ENCODE measurements at places on chromosomes 7 and 10.

- DNase-seq: no peak
Observed at GRCh38 chr10:55500931-55501559, 700.0 kb upstream of the PCDH15 start.

GRCh38 chr10:75061709-75062505 lies 49.5 kb upstream of the SAMD8 start:
- no peak for DNase-seq

DNA sequence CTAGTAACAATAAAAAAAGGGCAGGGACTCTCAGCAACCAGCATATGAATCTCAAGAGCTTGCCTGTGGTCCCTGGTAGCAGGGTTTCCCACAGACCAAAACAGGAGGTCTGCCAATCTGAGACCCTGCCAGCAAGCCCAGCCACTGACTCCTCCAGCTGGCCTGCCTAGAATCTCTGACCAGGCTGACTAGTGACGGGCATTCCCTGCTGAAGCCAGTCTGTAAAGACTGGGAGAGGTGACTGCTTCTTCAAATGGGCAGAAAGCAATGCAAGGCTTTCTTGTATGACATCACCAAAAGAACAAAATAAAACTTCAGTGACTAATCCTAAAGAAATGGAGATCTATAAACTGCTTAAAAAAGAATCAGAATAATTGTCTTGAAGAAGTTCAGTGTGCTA lies 249.4 kb downstream of the TCF7L2 start:
- DNase-seq: no peak

DNA sequence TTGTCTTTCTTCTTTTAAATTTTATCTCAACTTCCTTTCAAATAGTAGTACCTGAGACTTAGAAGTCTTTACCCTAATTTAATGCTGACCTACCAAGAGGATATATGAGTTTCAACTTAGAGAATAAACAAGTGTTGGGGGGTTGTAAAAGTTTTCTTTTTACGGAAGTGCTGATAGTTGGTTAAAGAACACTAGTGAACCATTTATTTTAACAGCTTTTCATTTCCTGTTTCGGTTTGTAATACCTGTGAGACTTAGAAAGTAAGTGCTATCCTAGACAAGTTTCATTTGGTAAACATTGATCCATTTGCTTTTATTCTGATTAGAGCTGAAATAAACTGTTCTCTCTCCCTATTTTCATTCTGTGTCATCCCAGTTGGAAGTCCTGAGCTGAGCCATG lies 683.1 kb upstream of the SORCS1 start:
- no peak for DNase-seq

GRCh38 chr10:71727105-71727737 lies 7.6 kb upstream of the C10orf105 start:
- DNase-seq: no peak

DNA sequence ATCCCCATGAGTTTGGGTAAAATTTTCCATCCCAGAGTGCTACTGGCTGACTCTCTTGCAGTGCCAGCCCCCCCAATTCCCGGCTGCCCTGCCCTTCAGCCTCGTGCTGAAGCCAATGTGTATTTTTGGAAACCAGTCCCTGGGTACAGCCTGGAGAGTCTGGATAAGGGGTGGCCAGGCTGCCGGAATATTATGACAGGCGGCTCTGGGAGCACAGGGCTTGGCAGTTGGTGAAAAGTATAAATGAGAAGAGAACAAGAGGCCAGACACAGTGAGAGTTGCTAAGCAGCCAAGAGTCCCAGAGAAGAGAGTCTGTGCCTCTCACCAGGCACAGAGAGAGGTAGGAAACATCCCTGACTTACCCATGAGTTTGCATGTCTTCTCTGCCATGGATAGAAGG lies 53.6 kb downstream of the TMEM130 start:
- DNase-seq: no peak

GRCh38 chr7:123784263-123784662 lies 35.5 kb upstream of the WASL start:
- no peak for DNase-seq

GRCh38 chr7:128209229-128210035 lies 31.6 kb upstream of the LEP start:
- DNase-seq: peak; percentile 36

- DNase-seq: no peak
Observed at GRCh38 chr10:30756896-30757295, 127.3 kb upstream of the LYZL2 start.

DNA sequence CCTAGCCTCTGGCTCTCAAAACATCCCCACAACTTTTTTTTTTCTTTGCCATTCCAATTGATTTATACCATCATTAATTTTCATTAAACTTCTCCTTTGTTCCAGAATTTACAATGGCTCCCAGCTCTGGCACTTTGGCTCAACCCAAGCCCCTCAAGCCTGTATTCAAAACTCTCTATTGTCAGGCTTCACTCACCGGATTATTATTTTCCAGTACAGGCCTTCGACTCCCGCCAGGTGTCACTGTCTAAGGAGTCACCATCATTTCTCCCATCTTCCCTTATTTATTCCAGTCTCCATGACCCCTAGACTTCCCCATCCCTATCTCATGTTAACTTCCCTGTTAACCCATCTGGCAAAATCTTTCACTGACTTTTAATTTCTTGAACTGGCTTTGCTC lies 67.8 kb downstream of the HIPK2 start:
- DNase-seq: no peak

DNA sequence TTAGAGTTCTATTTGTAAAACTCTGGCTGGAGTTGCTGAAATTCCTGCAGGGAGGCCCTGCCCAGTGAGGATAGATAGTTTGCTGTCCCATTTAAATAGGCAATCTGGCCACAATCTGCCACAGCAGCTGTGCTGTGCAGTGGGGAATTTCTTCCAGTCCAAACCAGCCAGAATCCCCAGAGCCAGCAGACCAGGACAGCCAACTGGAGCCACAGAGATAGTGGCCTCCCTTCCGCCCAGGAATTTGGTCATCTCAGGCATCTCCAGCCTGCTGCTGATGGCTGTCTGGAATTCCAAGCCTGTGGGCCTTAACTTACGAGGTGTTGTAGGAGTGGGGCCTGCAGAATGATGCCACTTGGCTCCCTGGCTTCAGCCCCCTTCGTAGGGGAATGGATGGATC lies 643.4 kb downstream of the DNAJB9 start:
- DNase-seq: no peak

DNA sequence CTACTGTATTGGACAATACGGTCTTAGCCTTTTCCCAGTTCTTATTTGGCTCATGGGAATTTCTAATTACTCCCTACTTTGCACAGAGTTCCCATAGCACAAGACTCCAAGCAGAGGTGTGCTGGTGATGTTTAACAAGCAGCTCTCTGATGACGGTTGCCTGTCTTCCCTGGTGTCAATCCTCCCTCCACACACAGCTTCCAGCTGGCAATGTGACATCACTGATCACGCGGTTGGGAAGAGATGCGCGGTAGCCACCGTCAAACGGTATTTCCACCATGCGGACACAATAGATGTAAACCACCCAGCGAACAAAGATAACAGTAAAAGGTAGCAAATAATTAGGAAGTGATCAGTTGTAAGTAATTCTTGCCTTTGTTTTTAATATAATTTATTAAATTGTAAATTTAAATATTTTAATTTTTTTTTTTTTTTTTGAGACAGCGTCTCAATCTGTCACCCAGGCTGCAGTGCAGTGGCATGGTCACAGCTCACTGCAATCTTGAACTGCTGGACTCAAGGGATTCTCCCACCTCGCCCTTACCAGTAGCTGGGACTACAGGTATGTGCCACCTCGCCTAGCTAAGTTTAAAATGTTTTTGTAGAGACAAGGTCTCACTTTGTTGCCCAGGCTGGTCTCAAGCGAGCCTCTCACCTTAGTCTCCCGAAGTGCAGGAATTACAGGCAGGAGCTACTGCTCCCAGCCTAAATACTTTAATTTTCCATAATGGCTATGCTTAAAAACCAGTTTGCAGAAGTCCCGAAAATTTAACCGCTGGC lies 36.3 kb upstream of the IL15RA start:
- no peak for DNase-seq

DNA sequence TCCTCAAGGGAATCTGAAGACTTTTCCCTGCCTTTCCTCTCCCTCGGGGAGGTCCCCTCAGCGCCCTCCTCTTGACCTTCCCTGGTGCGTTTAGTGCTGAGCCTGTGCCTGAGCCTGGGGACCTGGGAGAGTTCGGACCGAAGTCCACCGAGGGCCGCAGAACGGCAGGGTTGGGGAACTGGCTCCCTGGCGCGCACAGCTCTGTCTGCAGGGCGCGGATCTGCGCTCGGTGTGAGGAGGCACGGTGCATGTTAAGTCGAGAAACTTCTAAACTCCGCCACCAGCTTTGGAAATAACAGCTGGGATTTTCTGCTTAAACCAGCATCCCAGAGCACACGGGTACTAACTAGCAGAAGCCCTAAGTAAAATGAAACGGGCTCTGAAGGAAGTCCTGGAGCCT lies 44.2 kb upstream of the SLC29A4 start:
- DNase-seq: no peak

DNA sequence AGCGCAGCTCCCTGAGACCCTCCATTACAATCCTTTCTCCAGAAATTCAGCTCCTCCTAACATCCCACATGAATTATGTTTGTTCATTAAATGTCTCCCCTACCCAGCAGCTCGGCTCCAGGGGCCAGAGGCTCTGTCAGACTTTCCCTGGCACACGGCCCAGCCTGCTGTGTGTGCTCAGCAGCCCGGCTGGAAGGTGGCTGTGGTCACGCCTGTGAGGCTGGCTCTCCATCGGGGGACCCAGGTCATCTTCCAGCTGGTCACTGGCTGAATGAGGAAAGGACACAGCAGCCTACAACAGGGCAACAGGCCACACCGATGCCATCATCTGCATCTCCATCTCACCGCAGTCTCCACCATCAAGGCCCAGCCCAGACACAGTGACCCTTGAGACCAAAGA lies 219.8 kb downstream of the MAD1L1 start:
- no peak for DNase-seq

All from stimulated activated CD8-positive, alpha-beta memory T cell treated with anti-CD3 and anti-CD28 coated beads, Interleukin-15, amount 100 ng/mL, for 24 hours (primary cell).